ENCODE measurements at places on chromosomes 5 and 9. TPM values are rescaled to one million over a fixed set of nuclear protein-coding genes. Genes with fewer than 3 reads are reported as not detected.

- no peak for DNase-seq
Observed at GRCh38 chr9:23229890-23230317, 596.1 kb downstream of the ELAVL2 start.

GRCh38 chr9:99351647-99352046 is 129.6 kb downstream of the SEC61B start:
- no peak for DNase-seq

DNA sequence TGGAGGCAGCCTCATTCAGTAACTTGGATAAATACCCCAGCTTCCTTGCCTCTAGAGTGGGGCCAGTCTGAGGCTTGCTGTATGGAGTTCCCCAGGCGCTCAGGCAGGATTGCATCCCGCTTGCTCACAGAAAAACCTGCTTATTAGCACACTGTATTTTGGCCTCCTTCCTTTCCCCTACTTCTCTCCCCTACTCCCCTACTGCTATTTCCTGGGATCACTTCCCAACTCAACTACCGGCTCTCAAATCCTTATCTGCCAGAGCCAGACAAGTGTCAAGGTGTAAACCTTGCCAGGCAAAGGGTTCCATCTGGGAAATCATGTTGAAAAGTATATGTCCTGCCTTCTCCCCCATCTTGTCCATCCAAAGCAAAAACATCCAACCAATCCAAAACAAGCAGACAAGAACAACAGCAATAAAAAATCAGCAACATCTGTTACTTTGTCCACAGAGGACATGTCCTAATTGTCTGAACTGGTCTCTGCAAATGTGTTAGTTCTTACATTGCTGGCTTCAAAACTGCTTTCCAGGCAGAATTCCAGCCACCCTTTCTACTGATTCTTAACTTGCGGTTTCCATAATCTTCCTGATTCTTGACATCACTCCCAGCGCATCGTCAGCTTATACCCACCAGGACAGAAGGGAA is 164.1 kb upstream of the SEMA6A start:
- no peak for DNase-seq

DNA sequence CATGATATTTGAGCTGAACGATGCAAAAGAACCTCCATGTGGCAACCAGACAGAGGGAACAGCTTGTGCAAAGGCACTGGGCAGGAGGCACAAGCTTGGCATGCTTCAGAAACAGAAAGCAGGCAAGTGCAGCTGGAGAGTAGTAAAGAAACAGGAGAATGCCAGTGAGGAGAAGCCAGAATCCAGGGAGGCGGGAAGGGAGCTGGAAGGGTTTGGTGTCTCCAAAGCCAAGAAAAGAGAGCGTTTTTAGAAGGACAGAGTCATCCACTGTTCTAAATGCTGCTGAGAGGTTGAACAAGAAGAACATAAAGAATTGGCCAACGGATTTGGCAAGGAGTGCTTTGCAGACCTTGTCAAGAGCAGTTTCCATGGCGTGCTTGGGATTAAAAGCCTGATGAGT is 124.7 kb downstream of the TLE1 start:
- DNase-seq = no peak

DNA sequence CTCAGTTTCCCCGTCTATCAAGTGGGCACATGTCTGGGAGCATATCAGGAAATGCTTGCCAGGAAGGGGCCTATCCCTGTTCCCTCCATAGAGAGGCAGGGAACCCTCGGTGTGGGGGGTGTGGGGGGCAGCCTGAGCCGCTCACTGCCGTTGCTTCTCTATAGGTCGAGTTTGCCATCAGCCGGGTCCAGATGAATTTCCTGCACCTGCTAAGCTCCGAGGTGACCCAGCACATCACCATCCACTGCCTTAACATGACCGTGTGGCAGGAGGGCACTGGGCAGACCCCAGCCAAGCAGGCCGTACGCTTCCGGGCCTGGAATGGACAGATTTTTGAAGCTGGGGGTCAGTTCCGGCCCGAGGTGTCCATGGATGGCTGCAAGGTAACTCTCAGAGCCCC is 13.8 kb upstream of the ORM1 start:
- no peak for DNase-seq

DNA sequence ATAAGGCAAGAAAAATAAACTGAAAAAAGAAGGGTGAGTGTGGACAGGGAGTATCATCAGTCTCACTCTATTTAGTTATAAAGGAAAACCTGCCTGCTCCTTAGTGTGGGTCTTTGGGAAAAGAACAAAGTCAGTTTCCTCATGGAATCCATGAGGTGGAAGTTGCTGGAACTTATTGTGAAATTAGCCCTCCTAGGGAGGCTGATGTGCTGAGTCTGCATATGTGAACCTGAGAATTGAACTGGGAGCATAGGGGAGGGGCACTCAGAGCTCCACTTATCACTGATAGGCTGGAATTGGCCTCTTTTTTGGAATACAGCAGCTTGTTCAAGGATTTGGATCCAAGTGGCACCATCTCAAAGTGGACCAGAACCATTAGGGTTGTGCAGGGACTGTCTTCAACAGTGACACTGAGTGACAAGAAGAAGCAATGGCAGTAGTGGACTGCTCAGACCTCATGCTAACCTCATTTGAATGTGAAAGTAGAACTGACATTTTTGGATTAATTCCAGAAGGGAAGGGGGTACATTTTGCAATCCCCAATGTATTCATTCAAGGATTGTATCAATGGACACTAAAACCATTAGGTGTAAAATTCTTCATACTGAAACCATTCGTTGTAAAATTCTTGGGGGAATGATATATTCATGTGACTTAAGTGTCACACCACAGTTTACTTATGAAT is 103.6 kb upstream of the KLF9 start:
- DNase-seq = no peak

GRCh38 chr5:132776131-132776937 is 705 bp downstream of the SEPTIN8 start:
- no peak for DNase-seq

DNA sequence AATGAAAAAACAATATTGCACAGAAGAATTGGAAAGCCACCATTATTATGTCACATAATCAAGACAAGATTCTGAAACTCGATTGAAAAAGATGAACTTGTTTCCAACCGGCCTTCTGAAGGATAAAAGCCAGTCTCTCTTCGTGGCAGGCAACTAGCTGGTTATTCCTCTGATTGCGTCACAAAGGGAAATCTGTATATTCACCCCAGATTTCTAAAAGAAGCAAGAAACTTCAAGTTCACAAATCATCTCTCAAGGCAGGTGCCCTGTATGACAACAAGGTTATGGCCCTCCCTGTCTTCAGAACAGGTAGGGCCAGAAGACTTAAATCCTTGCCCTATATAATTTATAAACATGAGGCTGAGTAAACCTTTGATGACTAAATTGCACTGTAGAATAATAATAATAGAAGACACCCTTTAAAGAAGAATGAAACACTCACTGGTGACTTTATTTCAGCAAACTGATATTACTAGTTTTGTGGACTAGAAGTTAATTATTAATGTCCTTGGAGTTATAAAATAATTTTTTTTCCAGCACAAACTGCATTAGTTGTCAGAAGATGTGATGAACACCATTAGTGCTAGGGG is 2.9 kb upstream of the KLF4 start:
- DNase-seq = no peak

DNA sequence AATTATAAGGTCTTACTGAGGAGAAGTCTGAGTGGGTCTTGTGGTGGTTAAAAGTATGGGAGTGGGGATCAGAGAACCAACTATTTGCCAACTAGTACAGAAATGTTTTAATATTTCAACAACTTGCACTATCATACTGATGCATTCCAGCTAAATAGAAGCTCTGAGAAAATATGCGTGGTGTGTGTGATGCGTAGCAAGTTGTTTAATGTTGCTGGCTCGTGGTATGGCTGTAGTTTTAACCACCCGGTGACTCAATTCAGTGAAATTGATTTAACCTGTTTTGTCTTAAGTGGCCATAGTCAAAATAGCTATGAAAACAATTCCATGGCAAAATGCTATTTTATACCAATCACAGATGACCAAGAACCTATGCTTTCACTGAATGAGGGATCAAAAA is 176.5 kb upstream of the SLC24A2 start:
- no peak for DNase-seq

DNA sequence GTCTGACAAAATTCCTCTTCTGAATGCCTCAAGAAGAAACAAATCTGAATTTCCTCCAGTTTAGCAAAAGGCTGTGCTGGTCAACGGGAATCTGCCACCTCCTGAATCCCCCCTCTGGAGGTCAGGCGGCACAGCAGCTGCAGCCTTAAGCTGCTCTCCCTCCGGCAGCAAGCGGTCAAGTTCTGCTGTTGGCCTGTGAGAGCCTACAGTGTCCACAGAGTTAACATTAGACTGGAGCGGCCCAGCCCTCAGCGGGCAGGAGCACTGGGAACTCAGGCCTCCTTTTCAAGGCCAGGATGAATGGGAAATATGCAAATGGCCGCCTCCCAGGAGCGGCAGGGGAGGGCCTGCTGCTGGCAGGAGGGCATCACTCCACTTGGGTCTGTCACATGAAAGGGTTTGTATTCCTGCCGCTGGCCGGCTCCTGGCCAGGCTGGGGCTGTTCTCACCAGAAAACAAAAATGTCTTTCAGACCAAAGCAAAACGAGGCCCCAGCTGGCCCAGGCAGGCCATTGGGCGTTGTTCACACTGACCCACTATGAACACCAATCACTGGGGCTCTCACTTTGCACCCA is 8.2 kb downstream of the ACSL6 start:
- no peak for DNase-seq

DNA sequence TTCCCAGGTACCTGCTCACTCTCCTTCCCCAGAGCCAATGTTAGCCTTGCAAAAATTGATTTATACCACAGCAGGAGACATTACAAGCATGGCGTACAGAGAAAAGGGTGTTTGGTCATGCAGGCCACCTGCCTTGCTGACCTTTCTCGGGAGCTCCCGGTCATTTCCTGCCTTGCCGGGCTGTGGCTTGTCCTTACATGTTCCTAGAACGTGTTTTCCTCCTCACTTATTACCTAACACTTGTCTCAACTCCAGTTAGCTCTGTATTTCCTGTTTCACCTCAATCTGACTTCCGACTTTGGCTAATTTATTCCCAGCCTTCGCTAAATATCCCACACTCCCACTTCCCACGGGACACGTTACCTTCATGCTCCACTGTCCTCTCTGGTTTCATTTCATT is 282.5 kb downstream of the ICE1 start:
- DNase-seq = no peak

GRCh38 chr5:36079200-36079781 is 12.6 kb upstream of the UGT3A2 start:
- DNase-seq = no peak

DNA sequence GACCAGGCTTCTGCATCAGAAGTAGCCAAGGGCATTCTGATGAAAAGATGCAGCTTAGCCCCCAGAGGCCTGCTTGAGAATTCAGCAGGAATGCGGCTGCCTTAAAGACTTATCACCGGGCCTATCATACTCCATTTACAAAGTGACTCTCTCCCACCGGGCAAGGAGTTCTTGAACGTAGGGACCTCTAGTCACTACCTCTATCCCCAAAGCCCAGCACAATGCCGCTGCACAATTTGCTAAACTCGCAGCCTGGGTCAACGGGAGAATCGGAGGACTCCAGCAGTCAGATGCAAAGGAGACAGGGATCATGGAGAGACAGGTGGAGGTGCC is 661 bp downstream of the PDCL start:
- no peak for DNase-seq

GRCh38 chr9:136939996-136940525 is 4.5 kb downstream of the FBXW5 start:
- no peak for DNase-seq

- DNase-seq = no peak
Observed at GRCh38 chr9:522658-523057, 308.0 kb downstream of the DOCK8 start.

- no peak for DNase-seq
Observed at GRCh38 chr5:89471115-89471514, 588.1 kb upstream of the MEF2C start.

- DNase-seq = no peak
Observed at GRCh38 chr9:95096381-95096780, 221.1 kb downstream of the FANCC start.

GRCh38 chr9:116653348-116654058 is 33.6 kb upstream of the TRIM32 start:
- no peak for DNase-seq

DNA sequence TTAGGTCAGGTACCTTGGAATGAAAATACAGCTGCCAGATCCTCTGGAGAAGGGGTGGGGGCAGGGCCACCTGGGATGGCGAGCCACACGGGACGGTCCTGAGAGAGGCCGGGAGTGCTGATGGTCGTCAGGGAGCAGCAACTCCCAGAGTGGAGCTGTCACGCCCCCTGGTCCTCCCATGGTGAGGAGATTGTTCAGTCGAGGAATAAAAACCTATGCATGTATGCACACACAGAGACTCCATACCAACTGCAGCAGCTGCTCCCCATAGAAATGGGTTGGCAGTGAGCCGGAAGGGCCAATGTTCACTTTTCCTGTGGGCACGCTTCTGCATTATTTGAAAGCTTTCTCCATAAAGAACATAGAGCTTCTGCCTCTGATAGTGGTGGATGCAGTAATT is 45.2 kb upstream of the SEMA4D start:
- DNase-seq = no peak

- DNase-seq = no peak
Observed at GRCh38 chr5:334903-335739, 13.6 kb downstream of the AHRR start.

DNA sequence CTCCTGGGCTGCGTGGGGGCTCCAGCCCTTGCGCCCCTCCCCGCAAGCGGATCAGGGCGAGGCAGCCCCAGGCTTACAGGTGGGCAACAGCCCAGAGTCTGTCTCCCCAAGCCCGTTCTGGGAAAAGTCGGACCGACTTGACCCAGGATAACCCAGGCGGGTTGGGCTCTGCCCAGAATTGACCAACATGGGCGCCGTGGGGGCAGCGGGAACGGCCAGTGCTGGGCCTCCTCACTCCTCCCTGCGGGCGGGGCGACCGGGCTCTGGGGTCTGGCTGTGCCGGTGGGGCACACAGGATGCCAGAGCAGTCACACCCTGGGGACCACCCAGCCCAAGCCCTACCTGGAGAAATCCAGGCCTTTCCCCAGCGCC is 15.3 kb upstream of the SYNPO start:
- DNase-seq = no peak

- no peak for DNase-seq
Observed at GRCh38 chr5:136120529-136120928, 12.1 kb upstream of the SMAD5 start.

GRCh38 chr5:79499640-79500273 is 14.2 kb downstream of the HOMER1 start:
- DNase-seq = no peak

DNA sequence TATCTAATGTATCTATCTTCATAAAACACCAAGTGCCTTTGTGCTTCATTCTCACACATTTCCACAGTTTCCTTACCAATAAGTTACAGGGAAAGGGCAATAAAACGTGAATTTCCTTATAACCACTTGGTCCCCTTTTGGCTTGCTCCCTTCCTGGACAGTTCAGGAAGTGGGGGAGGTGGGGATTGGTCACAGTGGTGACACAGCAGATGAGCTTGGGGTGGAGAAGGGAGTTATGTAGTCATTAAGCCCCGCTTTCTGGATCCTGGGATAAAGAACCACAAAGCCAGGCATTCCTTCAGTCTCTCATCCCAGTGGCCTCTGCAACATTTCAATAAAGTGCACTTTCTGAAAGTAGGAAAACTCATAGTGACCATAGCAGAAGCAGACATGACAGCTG is 47.1 kb upstream of the FYB1 start:
- DNase-seq = no peak

TTC23L gene
- not detected for total RNA-seq

NXNL2 gene
- not detected for total RNA-seq

IRX1 gene
- total RNA-seq = not detected

FIBCD1 gene
- total RNA-seq = not detected

IFNA21 gene
- not detected for total RNA-seq

ZCCHC9 gene
- total RNA-seq = 17.3 TPM

PRSS3 gene
- not detected for total RNA-seq

ABO gene
- 0.31 TPM for total RNA-seq

ENTPD2 gene
- not detected for total RNA-seq
